ENCODE measurements at places on chromosomes 6 and 20.

GRCh38 chr20:1997483-1998192 is 3.8 kb upstream of the PDYN start:
- DNase-seq = no peak

DNA sequence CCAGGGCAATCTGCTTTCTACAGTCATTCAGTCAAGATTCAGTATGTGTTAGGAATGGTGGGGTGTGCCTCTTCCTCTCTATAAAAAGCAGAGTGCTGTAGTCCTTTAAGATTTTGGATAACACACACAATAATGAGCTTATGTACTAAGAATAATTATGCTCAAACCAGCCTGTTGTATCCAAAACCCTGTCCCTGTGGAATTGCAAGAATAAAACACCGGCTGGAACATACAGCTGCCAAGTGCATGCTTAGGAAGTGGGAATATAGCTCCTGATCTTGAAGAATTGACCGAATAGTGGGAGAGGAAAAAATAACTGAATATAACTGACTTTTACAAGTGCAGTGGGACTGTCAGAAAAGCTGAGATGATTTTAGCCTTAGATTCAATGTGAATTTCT is 979 bp upstream of the MOCS1 start:
- no peak for DNase-seq

DNA sequence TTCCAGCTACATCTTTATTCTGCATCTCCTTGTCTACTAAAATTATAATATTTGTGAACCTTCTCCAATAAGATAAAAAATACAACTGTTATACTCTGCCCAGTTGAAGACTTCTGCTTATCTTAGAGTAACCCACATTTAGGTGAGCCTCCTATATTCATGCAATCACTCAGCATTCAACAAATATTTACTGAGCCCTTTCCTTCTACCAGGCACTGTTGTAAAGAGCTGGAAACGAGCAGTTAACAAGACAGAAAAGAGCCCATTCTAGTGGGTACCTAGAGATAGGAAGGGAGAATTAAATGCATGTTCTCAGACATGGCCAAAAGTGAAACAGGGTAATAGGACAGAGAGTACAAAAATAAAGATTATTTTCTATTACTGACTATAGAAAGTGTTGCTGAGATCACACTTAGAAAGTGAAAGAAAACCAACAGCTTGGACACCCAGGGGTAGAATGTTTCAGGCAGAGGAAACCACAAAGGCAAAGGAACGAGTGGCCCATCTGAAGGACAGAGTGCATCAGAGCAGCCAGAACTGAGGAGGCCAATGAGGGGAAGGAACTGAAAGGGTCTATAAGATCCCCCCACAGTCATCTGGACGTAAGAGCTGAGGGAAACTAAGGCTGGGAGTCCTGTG is 50.8 kb upstream of the SMLR1 start:
- DNase-seq = no peak

DNA sequence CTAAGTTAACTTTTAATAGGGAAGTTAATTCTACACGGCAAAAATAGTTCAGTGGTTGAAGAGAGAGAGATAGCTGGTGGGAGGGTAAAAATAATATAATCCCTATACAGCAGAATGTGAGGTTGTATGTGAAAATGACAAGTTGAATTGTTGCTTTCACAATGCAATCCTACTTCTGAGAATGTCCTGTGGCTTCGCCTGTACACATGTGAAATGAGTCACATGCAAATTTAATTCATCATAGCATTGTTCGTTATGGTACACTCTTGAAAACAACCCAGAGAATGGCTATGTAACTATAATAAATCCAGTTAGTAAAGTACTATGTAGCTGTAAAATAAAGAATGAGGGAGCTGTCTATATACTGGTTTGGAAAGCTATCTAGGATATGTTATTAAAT is 46.0 kb upstream of the HINT3 start:
- DNase-seq = no peak

GRCh38 chr6:167760979-167761793 is 65.5 kb upstream of the AFDN start:
- no peak for DNase-seq

DNA sequence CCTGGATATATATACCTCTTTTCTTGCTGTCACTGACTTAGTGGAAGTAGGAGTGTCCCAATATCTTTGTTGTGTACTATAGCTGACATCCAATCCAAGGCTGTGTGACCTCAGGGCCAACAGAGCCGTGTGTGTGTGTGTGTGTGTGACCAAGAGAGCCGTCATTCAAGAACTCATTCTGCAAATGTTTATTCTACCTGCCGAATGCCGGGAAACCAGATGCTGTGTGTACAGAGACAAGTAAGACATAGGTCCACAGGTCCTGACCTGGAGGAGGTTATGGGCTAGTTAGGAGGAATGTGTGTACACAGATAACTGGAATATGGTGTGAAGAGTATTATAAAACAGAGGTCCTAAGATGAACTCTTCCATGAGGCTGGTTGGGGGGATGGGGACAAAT is 190.0 kb downstream of the DHX35 start:
- DNase-seq = no peak

GRCh38 chr6:107818272-107818671 is 5.8 kb downstream of the SCML4 start:
- no peak for DNase-seq

GRCh38 chr6:36962874-36963273 is 8.3 kb downstream of the PI16 start:
- DNase-seq = peak; percentile 82

DNA sequence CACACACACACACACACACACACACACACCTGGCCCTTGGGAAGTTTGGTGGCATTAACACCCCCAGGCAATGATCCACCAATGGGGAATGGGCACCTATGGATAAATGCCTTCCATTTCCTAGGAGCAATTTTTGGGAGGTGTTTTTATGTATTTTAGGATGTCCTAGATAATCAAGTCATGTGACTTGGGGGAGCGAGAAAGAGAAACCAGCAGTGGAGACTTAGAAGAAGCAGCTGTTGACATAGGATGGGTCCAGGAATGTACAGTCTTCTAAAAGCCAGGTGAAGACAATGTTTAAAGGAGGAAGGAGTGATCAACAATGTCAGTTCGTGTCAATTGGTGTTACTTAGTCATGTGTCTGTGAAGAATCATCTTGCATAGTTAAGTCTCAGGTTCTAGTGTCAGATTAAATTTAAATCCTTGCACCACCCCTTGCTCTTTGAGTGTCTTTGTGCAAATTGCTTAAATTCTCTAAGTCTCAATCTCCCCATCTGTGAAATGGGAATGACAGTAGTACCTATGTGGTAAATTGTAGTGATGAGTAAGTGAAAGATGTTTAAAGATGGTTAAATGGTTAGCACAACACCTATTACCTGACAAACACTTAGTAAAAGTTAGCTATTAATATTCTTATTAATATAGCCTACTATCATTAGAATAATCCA is 4.4 kb upstream of the SLC35B3 start:
- DNase-seq = no peak

DNA sequence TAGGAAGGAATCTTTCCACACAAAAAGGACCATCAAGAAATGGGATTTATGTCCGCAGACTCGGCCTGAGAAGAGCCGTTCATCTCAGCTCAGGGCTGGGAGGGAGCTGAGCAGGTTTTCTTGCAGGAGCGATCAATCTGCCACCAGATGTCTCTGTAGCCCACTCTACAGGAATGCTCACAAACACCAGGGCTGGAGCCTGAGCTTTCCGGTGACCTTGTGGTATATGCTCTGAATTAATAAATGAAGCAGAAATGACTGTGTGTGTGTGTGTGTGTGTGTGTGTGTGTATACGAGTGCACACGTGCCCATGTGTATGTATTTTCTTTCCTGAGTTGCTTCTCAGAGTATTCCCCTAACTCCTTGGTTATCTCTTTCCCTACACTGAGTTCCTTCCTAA is 12.0 kb downstream of the CD83 start:
- peak; percentile 51 for DNase-seq

- no peak for DNase-seq
These were observed 1.7 kb downstream of the PDE7B start for GRCh38 chr6:135853227-135853626.

DNA sequence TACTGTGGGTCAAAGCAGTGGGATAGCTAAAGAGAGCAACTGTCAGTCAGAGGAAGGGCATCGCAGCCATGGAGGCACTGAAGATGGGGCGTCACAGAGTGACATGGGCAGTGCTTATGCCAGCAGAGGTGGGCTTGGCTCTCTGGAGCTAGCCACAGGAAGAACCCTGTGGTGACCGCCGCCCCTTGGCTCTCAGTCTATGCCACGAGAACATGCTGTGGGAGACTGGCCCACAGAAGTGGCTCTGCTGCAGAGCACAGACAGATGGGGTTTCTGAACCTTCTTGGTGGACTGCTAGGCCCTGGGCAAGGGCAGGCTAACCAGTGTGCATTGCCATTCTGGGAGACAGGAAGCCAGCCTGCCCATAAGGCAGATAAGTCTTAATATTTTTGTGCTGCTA is 290.0 kb upstream of the SUPT3H start:
- DNase-seq = no peak

GRCh38 chr6:13431861-13432465 is 55.4 kb downstream of the GFOD1 start:
- peak; percentile 47 for DNase-seq

DNA sequence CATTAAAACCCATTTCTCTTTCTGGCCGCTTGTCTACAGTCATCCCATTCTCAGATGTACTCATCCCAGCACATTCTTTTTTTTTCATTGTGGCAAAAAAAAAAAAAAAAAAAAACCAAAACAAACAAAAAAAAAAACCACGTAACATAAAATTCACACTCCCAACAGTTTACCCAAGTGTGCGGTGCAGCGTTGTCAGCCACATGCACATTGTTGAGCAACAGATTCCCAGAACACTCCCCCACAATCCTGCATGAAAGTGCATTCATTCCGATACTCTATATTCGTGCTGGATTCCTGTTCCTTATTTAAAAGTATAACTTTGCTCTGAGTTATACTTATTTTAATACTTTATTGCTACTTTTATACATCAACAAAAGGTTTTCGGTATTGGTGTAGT is 96.0 kb downstream of the SASH1 start:
- DNase-seq = no peak

DNA sequence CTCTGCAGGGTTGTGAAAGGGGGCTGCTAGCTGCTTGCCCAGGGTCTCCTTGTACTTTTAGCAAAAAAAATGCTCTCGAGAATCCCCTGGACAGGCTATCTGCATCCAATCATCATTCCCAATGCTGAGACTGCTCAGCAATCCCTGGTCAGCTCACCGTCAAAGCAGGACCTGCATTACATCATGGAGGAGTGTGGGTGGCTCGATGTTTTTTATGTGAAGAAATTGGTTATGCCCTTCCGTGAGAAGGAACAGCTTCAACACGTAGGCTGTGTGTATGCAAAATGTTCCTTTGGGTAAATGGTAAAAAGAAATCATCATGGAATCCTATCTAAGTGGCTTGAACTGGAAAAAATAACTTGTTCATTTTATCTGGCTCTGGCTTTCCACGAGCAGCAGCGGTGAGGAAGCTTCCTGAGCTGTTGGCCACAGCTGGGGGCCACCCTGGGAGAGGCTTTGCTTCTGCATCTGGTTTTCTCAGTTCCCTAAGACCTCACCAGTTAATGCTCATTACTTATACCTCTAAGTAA is 111.4 kb downstream of the FYN start:
- DNase-seq = peak; percentile 50

DNA sequence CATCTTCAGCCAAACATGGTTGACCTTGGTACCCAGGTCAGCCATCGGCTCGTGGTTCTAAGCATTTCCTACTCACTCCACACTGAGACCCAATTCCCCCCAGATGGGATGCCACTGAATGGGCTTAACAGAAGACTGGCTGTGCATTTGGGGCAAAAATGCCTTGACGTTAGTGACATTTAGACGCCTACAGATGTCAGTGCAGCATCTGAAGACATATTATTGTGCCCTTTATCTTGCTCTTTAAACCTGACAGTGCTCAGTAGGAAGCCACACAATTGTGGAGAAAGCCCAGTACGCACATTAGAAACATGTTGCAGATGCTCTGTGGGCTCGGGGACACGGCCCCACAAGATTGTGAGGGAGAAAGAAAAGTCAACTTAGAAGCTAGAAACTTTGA is 414.7 kb downstream of the PTPRT start:
- no peak for DNase-seq

DNA sequence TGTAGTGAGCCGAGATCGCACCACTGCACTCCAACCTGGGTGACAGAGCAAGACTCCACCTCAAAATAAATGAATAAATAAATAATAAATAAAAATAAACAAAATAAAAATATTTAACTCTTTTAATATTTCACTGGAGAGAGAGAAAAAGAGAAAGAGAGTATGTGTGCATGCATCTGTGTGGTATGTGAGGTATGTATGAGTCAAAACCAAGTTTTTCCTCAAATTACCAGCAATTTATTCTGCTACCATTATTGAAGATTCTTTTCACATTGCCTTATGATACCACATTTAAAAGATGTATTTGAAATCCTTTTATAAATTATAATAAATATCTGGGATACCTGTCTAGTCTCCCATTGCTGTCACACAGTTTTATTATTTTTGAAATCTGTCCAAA is 122.1 kb downstream of the CD164 start:
- DNase-seq = no peak

DNA sequence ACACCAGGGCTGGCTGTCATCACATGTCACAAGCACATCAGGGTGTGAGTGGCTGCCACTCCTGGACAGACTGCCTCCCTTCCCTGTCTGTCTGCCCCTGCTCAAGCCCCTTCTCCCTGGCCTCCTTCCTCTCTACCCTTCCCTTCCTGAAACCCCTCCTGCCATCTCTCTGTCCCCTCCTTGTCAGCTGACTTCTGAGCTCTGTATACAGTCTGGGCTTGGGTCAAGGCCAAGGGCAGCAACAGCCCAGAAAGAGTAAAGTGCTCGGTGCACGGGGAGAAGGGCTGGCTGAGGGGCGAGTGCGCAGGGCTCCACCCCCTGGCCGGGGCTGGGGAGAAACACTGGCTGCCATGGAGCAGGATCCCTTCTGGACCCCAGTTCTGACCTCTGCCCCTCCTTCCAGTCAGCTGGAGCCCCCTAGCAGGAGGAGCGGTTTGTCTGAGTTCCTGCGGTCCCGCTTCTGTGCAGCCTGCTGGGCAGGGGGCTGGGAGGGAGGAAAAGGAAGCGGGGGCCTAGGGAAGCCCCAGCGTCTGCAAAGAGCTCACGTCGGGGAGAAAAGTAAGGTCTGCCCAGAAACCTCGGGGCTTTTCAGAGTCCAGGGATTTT is 2.0 kb downstream of the LKAAEAR1 start:
- DNase-seq = no peak

DNA sequence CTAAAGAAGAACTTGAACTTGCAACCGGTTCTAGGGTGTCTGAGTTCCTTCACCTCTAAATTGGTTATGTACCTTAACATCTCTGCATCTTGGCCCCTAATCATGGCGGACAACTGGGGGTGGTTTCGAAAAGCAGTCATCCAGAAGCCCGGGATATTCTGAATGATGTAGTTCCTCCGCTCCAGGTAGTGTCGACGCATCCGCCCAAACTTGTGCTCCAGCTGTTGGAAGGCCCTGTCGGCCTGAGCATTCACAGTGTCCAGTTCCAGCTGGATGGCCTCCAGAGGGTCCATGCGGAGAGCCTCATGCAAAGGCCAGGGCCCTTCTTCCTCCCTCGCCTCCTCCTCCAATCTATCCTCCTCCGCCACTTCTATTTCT is 887 bp downstream of the TSPYL1 start:
- DNase-seq = no peak
